NB4 (cell line): ENCODE measurements at places on chromosomes 7 and 10.

GRCh38 chr10:100163704-100164621, 21.9 kb downstream of the ERLIN1 start:
- no peak for DNase-seq

GRCh38 chr10:69736886-69737641, 64.6 kb upstream of the COL13A1 start:
- no peak for DNase-seq

DNA sequence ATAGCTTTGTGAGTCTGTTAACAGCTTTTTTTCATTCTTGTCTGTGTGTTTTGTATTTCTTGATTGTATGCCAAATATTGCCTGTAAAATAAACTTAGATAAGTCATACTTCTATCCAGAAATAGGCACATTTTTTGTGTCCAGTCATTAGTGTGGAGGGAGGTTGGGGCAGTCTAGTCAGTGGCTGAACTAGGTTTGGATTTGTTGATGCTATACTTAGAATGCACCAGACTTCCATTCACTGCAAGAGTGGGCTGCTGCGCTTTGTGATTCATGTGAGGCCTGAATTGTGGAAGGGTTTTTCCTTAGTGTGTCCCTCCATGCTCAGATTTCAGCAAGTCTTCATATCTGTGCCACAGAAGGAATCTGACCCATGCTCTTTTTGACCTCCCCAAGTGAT, 50.0 kb downstream of the TRUB1 start:
- no peak for DNase-seq

DNA sequence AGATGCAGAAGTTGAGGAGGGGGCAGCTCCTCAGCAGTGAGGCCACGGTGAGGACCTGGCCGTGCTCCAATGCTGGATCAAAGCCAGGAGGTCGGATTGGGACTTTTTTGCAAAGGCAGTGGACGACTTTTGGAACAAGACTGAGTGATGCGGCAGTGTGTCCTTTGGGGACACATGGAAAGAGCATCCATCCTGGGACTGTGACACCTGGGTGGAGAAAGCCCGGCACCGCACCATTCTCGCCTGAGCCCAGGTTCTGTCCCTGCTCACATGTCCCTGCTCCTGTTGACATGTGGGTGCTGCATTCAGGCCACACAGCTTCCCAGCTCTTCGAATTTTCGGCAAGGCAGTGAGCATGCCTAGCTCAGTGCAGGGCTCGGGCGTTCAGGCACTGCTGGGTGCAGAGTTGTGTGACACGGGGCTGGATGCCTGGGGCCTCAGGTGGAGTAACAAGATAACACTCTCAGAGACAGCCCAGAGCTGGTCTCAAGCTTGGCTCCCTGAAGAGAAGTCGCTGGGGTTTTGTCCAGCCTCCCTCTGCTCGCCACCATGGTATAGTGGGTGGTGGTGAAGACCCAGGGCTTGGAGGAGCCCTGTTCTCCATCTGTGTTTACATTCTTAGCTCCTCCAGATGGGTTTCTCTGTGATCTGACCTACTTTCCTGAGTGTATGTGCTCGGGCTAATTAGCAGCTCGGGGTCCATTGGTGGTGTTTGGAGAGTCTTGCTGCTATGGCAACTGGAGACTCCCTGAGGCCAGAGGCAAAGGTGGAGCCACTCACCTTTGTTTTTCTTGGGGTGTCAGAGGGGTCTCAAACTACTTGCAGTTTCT, 111.7 kb upstream of the BTBD16 start:
- DNase-seq = no peak

- DNase-seq = no peak
Measured at GRCh38 chr7:80954191-80954590, 35.3 kb upstream of the SEMA3C start.

DNA sequence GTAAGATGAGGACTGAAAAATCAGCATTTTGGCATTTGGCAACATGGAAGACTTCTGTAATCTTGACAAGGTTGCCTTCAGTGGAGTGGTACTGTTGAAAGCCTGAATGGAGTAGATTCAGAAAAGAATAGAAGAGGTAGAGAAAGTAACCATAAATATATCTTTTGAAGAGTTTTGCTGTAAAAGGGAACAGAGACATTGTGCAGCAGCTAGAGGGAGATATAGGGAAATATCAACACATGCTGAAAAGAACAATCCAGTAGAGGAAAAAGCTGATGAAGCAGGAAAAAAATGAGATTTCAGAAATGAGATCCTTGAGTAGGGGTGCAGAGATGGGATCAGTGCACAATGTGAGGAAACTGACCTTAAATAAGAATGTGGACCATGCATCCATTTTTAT, 60.0 kb downstream of the RAPGEF5 start:
- no peak for DNase-seq

DNA sequence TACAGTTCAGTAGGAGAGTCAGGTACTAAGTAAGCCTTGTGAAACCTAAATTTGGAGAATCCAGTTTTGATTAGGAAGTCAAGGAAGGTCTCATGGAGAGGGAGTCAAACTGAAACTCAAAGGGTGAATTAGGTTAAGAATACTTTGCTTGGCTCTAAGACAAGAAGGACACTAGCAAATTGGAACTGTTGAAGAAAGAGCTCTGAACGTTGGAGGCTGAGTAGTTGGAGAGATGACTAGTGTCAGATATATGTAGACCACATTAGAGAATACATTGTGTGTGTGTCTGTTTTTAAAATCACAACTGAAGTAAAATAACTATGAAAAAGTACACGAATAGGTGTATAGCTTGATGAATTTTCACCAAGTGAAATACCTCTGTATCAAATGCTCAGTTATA, 6.3 kb downstream of the VPS26A start:
- no peak for DNase-seq

- no peak for DNase-seq
Measured at GRCh38 chr10:6956562-6956961, 376.5 kb upstream of the PRKCQ start.

DNA sequence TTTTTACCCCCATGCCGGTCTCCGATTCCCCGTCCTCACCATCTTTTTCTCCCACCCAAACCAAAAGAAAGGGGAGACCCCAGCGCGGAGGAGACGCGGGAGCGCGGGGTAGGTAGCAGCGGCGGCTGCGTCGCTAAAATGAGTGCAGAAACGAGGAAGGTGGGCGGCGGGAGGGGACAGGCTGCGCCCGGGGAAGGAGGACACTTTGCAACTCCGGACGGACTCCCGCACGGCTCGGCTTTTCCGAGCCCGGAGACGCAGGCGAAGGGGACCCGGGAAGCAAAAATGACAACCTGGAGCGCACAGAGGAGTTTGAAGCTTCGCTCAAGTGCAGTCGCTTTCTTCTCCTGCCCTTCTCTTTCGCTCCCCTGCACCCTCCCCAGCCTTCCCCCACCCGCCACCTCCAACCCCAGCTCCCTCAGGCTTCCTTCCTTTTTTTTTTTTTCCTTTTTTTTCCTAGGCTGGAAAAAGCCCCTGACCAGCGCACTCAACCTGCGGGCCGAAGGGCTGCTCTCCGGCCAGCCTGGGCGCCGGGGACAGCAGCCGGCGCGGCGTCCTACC, 453 bp downstream of the SFMBT2 start:
- peak; percentile 47 for DNase-seq

GRCh38 chr7:106504645-106505044, 156.3 kb downstream of the CCDC71L start:
- DNase-seq = no peak

DNA sequence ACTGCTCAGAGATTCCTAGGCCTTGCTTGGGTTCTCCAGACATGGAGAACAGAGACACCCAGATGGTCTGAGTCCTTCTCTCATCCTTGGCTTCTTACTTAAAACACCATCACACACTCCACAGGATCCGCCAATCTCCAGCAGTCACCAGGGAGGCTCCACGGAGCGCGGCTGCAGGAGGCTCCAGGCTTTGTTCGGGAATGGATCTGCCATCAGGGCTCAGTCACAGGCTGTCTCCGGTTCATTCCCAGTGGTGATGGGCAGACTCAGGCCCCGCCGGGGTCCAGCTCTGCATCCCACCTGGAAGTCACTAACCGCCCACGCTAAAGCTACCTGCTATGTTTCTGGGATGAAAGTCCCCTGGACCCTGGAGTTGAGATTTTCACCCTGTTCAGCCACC, 312.9 kb downstream of the TCERG1L start:
- DNase-seq = no peak

- DNase-seq = no peak
Measured at GRCh38 chr7:120521761-120522737, 249.1 kb downstream of the KCND2 start.

DNA sequence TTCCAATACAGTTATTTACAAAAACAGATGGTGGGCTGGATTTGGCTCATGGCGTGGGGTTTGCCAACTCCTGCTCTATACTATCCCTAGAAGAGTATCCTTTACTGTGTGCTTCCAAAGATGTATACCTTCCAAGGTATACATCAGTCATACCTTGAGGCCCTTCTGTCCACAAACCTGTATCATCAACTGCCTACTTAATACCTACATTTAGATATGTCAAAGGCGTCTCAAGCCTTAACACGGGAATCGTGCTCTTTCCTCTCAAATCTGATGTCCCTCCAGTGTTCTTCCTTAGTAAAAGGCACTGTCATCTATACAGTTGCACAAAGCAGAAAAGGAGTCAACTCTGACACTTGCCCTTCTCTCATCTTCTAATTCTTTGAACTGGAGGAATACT, 36.9 kb downstream of the NAMPT start:
- DNase-seq = no peak

DNA sequence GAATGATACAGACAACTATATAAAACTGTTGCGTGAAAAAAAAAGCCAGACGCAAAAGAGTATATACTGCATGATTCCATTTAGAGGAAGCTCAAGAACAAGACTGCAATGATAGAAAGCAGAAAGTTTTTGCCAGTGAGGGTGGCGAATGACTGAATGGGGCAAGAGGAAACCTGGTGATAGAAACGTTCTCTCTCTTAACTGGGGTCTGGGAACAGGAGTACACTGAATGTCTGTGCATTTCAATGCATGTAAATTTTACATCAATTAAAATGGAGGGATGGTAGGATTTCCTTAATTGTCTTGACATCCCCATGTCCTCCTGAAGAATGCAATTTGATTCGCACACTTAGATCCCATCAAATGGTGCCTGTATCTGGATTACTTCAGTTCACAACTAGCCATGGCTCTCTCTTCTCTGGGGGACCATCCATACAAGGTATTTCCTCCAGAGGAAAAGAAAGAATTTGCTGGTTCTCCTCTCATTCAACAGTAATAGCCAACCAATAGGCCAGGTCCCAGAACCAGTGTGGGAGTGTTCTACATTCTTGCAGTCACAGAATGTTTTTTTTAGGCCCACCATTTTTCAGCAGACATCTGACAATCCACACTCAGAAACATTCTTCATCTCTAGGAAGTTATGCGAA, 221.0 kb upstream of the KLF14 start:
- no peak for DNase-seq

DNA sequence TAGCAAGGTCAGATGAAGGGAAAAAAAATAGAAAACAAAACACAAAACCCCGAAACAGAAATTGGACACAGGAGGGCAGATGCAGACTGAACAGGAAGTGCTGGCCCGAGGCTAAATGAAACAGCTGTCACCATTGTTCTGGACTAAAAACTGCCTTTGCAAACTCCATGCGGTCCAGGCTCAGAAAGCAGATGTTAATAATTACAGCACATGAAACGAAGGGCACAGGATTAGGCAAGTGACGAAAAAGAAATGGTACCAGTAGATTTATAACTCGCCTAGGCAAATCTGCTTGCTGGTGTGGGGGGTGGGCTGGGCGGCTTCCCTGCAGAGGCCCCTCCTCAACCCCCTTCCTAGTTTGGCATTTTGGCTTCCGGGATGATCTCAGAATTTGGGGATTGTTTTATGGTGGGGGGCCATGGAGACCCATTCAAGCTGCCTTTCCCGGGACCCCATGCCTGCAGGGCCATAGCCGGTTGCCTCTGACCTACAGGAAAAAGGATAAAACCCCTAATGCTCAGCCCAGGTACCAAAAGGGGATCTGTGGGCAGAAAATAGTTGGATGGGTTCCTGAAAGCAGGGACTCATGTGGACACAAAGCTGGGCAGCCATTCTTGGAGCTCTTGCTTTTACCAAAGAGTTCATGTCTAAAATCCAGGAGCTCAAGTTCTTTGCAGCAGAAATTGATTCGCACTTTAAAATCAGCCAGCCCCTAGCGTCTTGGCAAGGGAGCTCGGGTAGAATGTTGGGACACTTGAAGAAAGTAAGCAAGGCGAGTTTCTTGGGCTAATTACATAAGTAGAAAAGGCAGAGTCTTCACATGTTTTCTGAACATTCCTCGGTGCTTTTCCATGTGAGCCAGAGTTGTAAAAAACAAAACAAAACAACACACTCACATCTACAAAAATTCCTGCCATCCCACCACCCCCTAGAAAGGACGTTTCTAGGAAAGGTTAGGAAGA, 39.0 kb upstream of the EMX2 start:
- no peak for DNase-seq

DNA sequence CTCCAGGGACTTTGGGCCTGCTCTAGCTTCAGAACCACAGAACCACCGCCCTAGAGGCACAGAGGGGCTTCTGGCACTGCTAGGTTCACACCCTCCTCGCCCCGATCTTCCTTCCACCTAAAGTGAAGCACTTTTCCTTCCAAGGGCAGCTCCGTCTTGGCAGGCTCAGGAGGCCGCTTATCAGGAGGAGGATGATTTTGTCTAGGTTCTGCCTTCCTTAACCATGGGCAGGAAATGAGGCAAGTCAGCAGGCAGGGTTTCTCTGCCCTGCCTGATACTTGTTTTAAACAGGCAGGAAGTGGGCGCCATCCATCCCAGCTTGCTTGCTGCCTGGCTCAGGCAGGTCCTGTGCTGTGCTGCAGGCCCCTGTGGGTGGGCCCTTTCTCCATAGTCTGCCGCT, 8.3 kb upstream of the ATP6V0E2 start:
- DNase-seq = peak; percentile 78

GRCh38 chr7:100351657-100352058, 6.3 kb upstream of the PILRB start:
- DNase-seq = peak; percentile 1

DNA sequence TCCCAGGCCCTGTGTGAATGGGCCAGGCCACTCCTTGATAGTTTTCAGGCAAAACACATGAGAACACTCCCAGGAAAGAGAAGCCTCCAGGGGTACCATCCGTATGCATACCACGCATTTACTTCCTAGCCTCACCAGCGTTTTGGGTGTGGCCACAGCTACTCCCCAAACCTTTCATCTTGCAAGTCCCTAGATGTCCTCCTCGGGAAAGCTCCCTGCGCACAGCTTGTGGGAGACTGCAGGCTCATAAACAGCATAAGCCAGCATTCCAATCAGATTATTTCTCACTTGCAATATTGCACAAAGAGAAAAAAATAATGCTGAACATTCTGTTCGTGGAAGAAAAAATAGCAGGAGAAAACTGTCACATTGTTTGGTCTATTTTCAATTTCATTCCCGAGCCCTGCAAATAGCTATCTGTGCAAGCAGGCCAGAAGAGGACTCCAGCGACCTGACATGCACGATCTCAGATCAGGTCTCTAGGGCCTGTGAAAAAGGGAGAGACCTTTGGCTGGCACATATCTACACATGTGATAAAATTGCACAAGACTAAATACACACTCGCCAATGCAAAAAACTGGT, 175.6 kb downstream of the PLXNA4 start:
- no peak for DNase-seq

GRCh38 chr7:154841731-154842331, 161.1 kb downstream of the PAXIP1 start:
- DNase-seq = no peak

- DNase-seq = no peak
Measured at GRCh38 chr10:24958091-24958720, 5.8 kb upstream of the PRTFDC1 start.
